ENCODE measurements at places on chromosomes 7 and 10. TPM values are rescaled to one million over a fixed set of nuclear protein-coding genes. Genes with fewer than 3 reads are reported as not detected.

Gene NACAD
- 9.6 TPM for total RNA-seq

Gene KLLN
- 0.46 TPM for total RNA-seq

Gene TDRD1
- total RNA-seq = not detected

Gene SLC16A12
- total RNA-seq = 8.4 TPM

Gene MKI67
- total RNA-seq = 19.3 TPM

Gene PLAC9
- 131 TPM for total RNA-seq

Gene SEPHS1
- 67.5 TPM for total RNA-seq

Gene PPP1R17
- not detected for total RNA-seq

- DNase-seq = no peak
Measured at GRCh38 chr10:34047389-34047788, 712.9 kb upstream of the NRP1 start.

DNA sequence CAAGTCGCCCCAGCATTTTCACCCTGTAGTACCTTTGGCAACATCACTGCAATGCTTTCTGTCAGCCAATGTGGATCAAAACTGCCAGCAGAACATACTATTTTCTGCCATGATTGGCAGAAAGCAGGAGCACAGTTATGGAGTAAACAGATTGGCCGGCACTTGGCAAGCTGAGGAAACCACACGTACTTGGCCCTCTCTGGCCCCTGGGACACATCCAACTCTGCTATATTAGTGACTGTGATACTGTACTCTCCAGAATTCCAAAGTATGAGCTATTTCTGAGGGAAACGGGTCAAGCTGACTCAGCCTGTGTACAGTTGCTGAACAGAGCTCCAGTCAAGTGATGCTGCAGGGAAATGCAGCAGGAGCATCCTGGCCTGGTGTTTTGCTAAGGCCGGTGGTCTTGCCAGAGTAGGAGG is 39.8 kb upstream of the LANCL2 start:
- no peak for DNase-seq

DNA sequence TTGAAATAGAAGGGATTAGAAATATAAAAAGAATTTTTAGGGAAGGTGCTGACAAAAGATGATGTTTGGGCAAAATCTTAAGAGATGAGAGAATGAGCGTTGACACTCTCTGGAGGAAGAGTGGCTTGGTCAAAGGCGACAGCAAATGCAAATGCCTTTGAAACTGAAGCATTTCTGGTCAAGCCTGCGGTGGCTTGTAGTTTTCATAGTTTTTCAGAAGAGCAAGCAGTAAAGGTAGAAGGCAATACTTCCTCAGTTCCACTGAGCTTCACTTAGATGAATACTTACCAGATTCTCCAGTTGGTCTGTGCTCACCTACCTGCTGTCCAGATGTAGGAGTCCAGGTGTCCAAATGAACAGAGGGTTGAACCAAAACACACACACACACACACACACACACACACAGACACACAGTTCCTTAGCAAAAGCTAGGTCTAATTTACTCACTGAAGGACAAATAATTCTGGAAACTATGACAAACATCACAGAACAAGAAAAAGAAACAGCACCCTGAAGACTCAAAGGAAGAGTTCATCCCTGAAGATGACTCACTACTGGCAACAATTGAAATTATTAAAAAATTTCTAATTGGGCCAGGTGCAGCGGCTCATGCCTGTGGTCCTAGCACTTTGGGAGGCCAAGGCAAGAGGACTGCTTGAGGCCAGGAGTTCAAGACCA is 12.1 kb upstream of the STK17A start:
- DNase-seq = no peak

DNA sequence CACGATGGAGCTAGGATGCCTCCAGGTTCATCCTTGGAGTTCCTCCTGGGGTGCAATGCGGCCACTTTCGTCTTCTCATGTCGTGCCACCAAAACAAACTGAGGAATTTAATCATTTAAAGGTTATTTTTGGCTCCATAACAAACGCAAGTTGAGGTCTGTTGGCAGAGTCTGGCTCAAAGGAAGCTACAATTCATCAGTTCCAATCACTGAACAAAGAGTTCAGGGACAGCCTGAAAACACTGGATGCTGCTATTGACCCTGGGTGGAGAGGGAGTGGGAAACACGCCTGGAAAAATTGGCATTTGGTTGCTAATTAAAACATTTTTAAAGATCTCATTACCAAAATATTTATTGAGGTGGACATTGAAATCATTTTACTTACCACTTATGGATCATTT is 11.4 kb upstream of the MGMT start:
- no peak for DNase-seq

DNA sequence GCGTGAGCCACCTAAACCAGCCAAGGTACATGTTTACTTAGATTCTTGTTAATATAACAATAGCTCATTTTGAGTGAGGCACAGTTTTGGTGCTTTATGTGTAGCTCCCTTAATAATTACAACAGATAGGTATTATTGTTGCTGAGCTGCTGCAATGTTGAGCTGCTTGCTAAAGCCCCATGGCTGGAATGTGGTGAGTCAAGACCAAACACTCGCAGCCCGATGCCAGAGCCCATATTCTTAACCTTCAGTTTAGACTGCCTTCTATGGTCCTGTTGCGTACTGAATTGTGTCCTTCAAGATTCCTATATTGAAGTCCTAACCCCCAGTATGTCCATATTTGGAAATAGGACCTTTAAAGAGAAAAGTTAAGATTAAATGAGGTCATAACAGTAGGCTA is 407.1 kb downstream of the NEBL start:
- no peak for DNase-seq

DNA sequence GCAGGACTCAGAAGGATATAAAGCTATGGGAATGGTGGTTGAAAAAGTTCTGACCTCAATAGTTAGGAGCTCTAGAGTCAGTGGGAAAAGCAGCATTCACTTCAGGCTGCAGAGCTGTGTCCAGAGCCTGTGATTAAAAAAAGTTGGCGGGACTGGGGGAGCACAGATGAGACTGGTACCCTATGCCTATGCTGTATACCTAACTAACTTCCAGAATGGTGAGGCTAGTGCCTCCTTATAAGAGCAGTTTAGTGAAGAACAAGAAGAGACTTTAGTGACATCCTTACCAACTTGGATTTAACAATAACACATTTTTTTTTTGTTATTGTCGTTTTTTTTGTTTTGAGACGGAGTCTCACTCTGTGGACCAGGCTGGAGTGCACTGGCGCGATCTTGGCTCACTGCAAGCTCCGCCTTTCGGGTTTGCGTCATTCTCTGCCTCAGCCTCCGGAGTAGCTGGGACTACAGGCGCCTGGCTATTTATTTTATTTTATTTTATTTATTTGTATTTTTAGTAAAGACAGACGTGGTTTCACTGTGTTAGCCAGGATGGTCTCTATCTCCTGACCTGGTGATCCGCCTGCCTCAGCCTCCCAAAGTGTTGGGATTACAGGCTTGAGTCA is 6.6 kb upstream of the ZNF282 start:
- no peak for DNase-seq

- no peak for DNase-seq
Measured at GRCh38 chr7:108014215-108014614, 11.3 kb upstream of the LAMB1 start.

GRCh38 chr7:150409300-150410030 is 30.3 kb downstream of the ZNF775 start:
- no peak for DNase-seq

DNA sequence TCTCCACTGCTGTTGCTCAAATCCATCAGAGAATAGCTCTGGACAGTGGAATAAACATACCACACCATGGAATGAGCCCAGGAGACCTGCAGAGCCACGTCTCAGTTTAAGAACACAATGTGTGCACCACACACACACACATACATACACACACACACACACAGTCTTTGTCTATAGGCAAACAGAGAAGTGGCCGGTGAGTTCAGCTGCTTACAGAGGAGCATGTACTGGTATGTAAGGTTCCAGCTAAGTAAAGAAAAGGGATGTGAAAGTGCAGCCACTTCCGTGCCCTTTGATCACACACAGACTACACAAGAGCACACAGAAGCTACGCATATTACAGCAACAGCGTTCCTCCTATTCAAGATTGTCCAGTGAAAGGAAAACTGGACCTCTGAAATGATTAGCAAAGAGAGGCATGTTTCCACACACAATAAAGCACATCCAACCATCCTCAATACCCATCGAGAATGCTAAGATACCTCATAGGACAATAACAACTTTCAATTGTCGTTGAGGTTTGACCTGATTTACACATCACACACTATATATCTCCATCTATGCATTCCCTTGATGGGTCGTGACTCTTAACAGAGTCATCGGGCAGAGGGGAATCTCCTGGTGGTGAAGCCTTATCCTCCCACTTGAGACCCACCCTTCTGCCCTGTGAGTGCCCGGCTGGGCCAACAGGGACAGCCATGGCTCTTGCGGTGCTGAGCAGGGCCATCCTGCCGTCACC is 23.6 kb downstream of the SLC35B4 start:
- DNase-seq = no peak

DNA sequence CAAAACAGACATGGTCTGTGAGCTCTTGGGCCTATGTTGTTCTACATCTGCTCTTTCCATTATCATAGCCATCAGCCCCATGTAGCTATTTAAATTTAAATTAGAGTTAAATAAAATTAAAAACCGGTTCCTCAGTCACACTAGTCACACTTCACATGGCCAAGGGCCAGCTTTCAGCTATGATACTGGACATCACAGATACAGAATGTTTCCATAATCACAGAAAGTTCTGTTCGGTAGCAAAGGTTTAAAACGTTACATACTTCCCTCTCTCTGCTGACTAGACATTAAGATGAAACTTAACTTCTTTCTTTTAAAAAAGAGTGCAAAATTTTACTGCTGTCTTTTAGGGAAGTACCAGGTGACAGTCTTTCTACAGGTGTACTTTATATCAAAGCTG is 43.0 kb downstream of the SRPK2 start:
- DNase-seq = no peak

DNA sequence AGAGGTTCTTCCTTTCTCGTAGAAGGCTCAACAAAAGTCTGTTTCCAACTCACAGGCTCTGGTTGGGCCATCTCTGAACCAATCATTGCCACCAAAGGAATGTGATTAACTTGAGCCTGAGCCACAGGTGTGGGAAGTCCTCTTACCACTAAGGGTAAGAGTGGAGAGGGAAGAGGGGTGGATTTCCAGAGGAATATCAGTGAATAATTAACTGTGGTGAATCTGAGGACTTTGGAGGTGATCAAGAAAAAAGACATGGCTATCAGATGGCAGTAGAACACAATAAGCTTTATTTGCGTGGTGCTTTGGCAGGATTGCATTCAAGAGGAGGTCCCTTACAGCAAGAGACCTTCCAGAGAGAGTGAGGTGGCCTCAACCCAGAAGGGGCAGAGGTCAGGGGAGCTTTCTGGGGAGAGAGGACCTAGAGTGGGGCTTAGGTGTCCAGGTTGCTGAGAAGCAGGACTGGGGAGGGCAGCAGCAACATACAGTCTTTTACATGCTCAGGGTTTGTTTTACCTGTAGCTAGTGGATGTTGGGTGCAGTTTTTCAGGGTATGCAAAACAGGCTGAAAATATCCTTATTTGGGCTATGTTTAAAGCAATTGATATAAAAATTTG is 61.4 kb downstream of the BBS9 start:
- no peak for DNase-seq

DNA sequence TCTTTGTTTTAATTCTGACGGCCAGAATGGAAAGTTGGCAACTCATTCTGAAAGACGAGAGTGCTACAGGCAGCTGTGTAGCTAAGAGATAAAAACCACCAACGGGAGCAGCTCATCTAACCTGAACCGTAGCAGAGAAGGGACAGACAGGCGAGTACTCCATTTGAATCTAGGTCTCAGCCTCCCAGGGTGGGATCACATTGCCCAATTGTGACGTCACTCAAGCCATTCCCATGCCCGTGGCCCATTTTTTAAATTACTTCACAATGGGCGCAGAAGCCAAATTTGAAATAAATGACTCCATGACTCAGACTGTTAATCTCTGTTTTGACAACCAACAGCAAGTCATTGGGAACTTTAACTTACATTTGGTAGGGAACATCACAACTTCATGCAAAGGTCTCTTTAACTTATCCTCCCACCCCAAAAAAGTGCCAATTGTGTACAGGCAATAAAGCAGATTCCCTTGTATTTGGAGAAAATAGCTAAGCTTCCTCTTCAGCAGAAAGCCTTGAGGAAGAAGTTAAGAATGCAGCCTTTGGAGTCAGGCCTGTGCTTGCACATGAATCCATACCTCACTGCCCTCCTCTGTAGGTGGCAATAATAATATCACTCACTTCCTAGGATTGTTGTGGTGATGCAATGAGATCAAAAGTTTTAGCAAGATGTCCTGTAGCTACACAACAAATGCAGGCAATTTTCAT is 93.2 kb upstream of the KIF5B start:
- DNase-seq = no peak
